ENCODE measurements at places on chromosomes 11 and 22.
A peak's percentile ranks its signal among the peaks of the same experiment; 100 is the strongest.

- DNase-seq, result no peak
These were observed 27.1 kb upstream of the MRGPRX2 start for GRCh38 chr11:19087658-19088057.

GRCh38 chr11:32109138-32109537 lies 18.3 kb downstream of the RCN1 start:
- DNase-seq, result no peak

- no peak for DNase-seq
These were observed 31.3 kb upstream of the MYOD1 start for GRCh38 chr11:17687946-17688670.

GRCh38 chr11:15905366-15906104 lies 450.8 kb downstream of the SOX6 start:
- no peak for DNase-seq

DNA sequence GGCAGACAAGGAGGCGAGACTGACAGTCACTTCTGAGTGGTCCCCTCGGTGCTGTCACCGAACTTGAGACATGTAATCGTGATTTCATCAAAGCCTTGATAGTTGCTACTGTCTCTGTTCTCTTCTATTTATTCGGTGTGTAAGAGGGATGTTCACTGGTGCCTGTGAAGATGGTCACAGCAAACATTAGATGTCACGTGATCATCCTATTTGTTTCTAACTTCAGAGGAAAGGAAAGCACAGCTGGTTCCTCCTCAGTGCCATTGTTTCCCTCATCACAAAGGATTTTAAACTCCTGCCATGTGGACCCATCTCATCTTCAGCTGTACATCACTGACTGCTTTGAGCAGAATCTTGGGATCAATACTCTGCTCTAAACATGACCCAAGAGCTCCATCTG lies 73.1 kb upstream of the CLMP start:
- no peak for DNase-seq

GRCh38 chr11:102709201-102709945 lies 3.8 kb upstream of the MMP27 start:
- no peak for DNase-seq

DNA sequence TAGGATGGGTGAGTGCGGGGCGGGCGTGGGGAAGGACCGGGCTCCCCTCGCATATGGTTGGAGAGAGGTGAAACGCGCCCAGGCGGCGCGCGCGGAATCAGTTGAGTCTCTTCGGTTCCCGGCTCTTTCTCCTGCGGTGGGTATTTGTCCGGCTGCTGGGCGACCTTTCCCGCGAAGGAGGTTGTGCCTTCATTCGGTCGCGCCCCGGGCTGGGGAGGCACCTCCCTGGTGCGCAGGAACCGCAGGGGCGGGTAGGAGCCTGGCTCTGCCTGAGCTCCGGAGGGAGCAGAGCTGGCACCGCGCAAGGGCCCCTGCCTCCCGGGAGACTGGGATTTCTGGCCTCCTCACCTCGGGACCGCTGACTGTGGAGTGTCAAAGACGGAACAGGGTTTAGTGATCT lies 27.5 kb downstream of the SAA4 start:
- no peak for DNase-seq

DNA sequence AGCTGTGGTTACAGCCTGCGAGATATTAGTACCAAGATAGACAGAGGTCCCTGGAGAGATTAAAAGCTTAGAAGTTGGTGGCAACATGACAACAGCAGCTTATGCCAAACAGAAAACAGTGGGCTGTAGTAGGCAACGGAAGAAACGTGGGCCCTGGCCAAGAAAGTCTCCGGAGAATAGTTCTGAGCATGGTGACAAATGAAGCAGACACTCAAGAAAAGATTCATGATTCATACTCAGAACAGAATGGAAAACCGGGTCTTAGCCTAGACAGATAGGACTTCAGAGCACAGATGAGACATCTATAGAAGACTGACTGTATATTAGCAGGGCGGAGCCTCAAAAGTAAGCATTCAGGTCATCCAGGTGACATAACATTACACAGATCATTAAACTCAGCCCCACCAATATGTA lies 727.4 kb downstream of the ETS1 start:
- no peak for DNase-seq

GRCh38 chr11:65891219-65892136 lies 1.0 kb downstream of the CCDC85B start:
- DNase-seq, result no peak

- DNase-seq, result no peak
These were observed 49.7 kb downstream of the DNHD1 start for GRCh38 chr11:6546735-6547134.

GRCh38 chr11:28137366-28137765 lies 29.2 kb downstream of the METTL15 start:
- DNase-seq, result no peak

- no peak for DNase-seq
These were observed 6.4 kb downstream of the MARK2 start for GRCh38 chr11:63845303-63845702.

- no peak for DNase-seq
These were observed 83.5 kb downstream of the CELSR1 start for GRCh38 chr22:46453829-46454503.

GRCh38 chr22:19719050-19719482 lies 4.3 kb upstream of the GP1BB start:
- no peak for DNase-seq

DNA sequence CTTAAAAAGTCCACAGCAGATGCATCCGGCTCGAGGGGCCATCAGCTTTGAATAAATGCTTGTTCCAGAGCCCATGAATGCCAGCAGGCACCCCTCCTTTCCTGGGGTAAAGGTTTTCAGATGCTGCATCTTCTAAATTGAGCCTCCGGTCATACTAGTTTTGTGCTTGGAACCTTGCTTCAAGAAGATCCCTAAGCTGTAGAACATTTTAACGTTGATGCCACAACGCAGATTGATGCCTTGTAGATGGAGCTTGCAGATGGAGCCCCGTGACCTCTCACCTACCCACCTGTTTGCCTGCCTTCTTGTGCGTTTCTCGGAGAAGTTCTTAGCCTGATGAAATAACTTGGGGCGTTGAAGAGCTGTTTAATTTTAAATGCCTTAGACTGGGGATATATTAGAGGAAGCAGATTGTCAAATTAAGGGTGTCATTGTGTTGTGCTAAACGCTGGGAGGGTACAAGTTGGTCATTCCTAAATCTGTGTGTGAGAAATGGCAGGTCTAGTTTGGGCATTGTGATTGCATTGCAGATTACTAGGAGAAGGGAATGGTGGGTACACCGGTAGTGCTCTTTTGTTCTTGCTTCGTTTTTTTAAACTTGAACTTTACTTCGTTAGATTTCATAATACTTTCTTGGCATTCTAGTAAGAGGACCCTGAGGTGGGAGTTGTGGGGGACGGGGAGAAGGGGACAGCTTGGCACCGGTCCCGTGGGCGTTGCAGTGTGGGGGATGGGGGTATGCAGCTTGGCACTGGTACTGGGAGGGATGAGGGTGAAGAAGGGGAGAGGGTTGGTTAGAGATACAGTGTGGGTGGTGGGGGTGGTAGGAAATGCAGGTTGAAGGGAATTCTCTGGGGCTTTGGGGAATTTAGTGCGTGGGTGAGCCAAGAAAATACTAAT lies 1.9 kb downstream of the NEAT1 start:
- DNase-seq, result no peak

DNA sequence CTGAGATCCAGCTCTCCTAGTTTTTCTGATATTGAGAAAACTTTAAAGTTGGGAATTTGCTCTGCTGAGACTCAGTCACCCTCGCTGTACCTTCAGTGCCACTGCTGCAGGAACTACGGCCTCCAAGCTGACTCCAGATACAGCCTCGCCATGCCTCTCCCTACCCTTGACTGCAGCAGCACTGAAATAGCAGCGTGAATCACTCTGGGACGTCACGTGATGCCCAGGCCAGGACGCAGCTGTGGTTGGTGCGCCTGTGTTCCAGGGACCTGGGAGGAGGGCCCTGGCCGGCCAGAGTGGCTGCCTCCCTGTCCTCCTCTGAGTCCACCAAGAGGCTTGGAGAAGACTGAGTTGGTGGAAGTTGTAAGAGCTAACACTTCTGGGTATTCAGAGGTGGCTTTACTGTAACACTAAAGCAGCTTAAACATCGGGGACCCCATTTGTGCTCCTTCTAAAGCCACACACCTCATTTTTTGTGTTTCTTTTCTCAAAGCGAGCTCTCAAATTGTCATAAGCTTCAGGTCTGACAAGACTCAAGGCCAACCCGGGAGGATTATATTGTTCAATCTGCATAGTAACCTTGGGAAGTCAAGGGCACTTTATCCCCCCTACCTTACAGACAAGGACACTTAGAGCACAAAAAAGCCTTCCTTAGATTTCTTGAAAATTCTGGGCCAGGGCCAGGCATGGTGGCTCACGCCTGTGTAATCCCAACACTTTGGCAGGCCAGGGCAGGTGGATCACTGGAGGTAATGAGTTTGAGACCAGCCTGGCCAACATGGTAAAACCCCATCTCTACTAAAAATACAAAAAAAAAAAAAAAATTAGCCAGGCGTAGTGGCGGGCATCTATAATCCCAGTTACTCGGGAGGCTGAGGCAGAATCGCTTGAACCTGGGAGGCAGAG lies 4.2 kb upstream of the STIP1 start:
- peak; percentile 83 for DNase-seq

DNA sequence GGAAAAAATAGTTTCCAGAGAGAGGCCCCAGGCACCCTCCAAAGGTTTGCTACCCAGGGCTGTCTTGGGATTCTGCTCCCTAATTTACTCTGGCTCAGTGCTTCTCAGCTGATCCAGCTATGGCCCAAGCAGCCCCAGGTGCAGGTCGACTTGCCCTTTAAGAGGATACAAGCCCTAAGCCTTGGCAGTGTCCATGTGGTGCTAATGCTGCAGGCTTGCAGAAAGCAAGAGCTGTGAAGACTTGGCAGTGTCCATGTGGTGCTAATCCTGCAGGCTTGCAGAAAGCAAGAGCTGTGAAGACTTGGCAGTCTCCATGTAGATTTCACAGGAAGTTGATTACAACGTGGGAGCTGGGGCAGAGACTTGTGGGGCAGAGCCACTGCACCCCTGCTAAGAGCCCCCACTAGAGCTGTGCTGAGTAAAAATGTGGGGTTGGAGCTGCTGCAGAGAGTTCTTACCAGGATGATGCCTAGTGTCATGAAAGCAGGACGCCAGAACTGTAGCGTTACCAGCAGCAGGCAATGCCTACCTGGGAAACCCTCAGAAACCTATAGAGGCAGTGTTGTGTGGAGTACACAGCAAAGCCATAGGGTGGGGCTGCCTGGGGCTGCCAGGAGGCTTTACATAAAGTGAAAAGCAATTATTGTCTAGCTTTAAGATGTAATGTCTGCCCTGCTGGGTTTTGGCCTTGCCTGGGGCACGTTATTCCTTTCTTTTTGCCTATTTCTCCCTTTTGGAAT lies 16.1 kb upstream of the OR52K1 start:
- DNase-seq, result no peak

DNA sequence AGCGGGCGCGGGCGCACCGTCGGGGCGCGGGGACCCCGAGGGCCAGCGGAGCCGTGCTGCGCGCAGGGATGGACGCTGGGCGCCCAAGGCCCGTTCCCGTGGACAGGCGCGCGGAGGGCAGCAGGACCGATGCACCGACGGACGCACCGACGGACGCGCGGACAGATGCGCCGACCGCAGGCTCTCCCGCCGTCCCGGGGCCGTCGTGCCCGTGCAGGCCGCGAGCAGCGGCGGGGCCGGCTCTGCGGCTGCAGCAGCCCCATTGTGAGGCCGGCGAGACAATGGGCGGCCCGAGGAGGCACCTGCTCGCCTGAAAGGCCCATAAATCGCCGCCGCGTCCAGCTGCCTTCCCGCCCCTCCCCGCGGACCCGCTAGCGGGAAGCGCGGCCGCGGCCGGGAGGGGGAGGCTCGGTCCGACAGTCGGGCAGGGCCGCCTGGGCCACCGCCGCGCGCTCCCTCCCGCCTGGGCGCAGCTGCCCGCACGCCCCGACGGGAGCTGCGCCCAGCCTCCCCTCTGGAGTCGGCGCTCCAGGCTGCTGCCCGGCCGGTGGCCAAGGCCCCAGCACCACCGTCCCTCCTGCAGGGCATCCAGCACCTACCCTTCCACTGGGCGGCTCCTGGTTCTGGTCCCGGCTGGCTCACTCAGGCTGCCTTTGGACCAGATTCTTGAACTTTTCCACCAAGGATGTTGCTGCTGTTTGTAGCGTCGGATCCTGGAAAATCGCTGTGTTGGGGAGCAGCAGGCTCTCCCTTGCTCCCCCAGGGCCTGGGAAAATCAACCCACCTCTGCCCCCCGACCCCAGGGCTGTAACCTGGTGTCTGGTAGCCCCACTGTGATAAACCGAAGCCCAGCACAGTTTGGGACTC lies 15.8 kb downstream of the CDKN1C start:
- no peak for DNase-seq

- DNase-seq, result no peak
These were observed 850.3 kb downstream of the OPCML start for GRCh38 chr11:132681971-132682370.

DNA sequence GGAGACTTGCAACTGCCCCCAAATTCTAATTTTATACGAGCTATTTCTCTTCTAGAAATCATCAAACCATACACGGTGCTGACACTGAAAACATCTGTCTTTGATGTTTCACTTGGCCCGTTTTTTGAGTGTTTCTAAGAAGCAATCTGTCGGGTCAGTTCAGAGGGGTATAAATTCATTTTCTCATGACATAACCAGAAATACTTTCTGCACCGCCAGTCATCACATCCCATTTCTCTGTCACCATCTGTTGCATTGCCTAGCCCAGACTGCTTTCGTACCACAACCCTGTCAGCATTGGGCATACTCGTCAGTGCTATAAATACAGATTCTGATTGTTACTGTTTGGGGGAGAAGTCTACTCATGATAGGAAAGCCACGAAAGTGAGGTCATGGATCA lies 63.1 kb upstream of the CCDC90B start:
- DNase-seq, result no peak

DNA sequence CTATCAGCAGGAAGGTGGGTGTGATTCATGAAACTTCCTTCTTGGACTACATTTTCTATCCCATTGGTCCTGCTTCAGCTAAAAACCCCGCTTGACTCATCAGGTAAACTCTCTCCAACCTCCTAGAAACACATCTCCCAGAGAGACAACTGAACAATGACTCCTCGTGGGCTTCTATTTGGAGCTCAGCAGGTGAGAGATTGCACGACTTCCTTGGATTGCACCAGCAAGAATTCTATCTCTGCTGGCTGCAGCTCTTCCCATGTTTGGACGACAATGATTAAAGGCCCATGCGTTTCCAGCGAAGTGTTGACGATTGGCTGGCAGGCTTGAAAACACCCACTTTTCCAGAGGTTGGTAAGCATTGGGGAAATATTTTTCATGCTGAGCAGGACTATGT lies 216.1 kb upstream of the NTM start:
- no peak for DNase-seq

DNA sequence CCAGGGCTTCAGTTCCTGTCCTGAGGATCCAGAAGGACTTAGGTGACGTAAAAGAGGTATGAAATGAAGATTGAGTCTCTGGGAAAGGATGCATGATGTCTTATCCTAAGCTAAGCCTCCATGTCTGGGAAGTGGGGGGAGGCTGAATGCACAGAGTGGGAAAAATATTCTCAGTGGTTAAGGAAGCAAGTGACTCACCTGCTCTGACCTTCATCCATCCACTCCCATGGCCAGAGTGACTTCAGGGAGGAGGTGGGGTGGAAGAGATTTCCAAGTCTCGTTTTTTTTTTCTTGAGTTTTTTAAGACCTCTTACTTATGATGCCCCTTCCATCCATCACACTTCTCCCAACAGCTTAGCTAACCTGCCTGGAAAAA lies 32.5 kb upstream of the POLD3 start:
- DNase-seq, result no peak
